ENCODE measurements at places on chromosomes 6 and 20.

- no peak for DNase-seq
Observed at GRCh38 chr20:47768016-47768824, 17.1 kb downstream of the SULF2 start.

- DNase-seq = no peak
Observed at GRCh38 chr6:6656287-6656686, 67.8 kb downstream of the LY86 start.

GRCh38 chr20:62900692-62901584, 25.4 kb downstream of the DIDO1 start:
- no peak for DNase-seq

GRCh38 chr20:17497821-17498580, 33.2 kb downstream of the BFSP1 start:
- DNase-seq = no peak

- DNase-seq = peak; percentile 64
Observed at GRCh38 chr20:4563534-4563933, 158.2 kb upstream of the PRND start.

- DNase-seq = no peak
Observed at GRCh38 chr6:124393536-124393935, 568.7 kb upstream of the RNF217 start.

DNA sequence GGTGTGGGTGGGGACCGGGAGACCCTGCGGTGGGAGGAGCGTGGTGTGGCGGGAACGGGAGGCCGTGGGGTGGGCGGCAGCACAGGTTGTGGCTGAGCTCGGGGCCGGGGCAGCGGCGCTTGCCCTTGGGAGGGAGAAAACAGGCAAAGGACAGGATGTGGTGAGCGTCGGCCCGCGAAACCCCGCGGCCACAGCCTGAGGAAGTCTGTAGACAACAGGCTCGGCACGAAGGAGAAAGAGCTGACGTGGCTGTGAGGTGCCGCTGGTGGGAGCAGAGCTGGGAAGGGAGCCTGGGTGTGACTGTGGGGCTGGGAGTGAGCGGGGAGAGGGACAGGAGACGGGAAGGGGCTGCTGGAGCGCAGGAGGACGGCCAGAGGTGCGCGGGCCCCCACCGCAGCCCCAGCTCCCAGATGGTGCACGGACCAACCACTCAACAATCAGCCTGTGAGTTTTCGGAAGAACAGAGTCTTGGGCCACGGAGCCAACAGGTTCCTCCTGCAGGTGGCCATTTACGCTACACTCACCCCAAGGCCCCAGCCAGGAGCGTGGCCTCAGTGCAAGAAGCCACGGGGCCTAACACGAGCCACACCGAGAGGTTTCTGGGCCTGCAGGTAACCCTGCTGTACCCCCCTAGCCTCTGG, 202.8 kb downstream of the DLL1 start:
- no peak for DNase-seq

DNA sequence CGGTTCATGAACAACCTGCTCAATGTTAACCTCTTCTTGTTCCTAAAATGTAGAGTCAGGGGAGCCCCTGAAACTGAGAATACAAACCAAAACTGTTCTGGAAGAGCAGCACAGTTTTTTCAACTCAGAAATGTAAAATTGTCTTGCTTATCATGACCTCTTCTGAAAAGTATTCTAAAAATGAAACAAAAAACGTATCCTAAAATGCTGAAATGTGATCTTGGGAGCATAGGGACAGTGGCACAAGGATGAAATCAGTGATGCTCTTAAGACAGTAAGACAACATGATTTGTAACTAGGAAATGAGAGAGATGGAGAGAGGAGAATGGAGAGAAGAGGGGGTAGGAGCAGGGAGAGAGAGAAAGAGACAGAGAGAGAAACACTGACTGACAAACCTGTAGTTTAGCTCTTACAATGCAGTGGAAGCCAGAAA, 27.5 kb downstream of the NCOA7 start:
- no peak for DNase-seq

GRCh38 chr20:43525021-43525420, 17.5 kb downstream of the L3MBTL1 start:
- DNase-seq = no peak

GRCh38 chr6:163719028-163719742, 304.7 kb downstream of the QKI start:
- no peak for DNase-seq

DNA sequence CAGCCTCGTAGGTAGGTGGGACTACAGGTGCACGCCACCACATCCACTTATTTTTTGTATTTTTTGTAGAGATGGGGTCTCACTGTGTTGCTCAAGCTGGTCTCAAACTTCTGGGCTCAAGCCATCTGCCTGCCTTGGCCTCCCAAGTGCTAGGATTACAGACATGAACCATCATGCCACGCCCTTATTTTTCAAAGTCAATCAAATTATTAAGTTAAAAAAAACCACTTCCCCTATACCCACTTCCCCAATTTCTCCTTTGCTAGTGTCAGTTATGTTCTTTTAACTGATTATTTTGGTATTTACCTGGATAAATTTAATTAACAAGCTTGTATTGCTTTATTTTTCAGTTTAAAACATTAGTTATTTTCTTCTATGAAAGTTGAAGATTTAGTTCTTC, 49.6 kb downstream of the RIOK1 start:
- no peak for DNase-seq

- DNase-seq = peak; percentile 71
Observed at GRCh38 chr6:75526502-75527127, 33.0 kb upstream of the FILIP1 start.

- no peak for DNase-seq
Observed at GRCh38 chr20:51898788-51899187, 96.5 kb upstream of the SALL4 start.

DNA sequence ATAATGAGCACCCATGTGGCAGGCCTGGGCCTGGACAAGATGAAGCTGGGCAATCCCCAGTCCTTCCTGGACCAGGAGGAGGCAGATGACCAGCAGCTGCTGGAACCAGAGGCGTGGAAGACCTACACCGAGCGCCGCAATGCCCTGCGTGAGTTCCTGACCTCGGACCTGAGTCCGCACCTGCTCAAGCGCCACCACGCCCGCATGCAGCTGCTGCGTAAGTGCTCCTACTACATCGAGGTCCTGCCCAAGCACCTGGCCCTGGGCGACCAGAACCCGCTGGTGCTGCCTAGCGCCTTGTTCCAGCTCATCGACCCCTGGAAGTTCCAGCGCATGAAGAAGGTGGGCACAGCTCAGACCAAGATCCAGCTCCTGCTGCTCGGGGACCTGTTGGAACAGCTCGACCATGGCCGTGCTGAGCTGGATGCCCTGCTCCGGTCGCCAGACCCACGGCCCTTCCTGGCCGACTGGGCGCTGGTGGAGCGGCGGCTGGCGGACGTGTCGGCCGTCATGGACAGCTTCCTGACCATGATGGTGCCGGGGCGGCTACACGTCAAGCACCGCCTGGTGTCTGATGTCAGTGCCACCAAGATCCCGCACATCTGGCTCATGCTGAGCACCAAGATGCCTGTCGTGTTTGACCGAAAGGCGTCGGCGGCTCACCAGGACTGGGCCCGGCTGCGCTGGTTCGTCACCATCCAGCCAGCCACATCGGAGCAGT, 1.9 kb downstream of the FNDC11 start:
- DNase-seq = no peak

Data from ACHN (cell line).